ENCODE measurements at places on chromosomes 3 and 15. TPM values are rescaled to one million over a fixed set of nuclear protein-coding genes. Genes with fewer than 3 reads are reported as not detected.

The ABI3BP gene
- total RNA-seq = 0.15 TPM

The ANKDD1A gene
- 8.1 TPM for total RNA-seq

The HRG gene
- 0.42 TPM for total RNA-seq

The ROBO2 gene
- total RNA-seq = not detected

The GUCA1C gene
- not detected for total RNA-seq

The ERC2 gene
- not detected for total RNA-seq

The GALNT15 gene
- total RNA-seq = 0.05 TPM

The DUOXA1 gene
- 2.3 TPM for total RNA-seq

The CTXN2 gene
- total RNA-seq = not detected

The ZPLD1 gene
- not detected for total RNA-seq

The PRR20G gene
- 0.30 TPM for total RNA-seq

The ARPIN gene
- 8.8 TPM for total RNA-seq

The NRROS gene
- total RNA-seq = 0.12 TPM

The STARD5 gene
- total RNA-seq = 4.0 TPM

The SLC24A1 gene
- total RNA-seq = 15.9 TPM

The WDR72 gene
- total RNA-seq = 5.8 TPM

The IL12A gene
- 2.8 TPM for total RNA-seq

The PLSCR5 gene
- total RNA-seq = not detected

The PPP1R14D gene
- not detected for total RNA-seq

The SPATA16 gene
- not detected for total RNA-seq

The LIPH gene
- total RNA-seq = 13.7 TPM

The ZDHHC23 gene
- total RNA-seq = 22.8 TPM

The ECE2 gene
- total RNA-seq = not detected

The CLRN1 gene
- total RNA-seq = not detected

The PKM gene
- total RNA-seq = 1,664 TPM

The WDR73 gene
- total RNA-seq = 35.6 TPM

The PPIP5K1 gene
- 62.4 TPM for total RNA-seq

The CCNB2 gene
- total RNA-seq = 88.7 TPM

The GATA2 gene
- total RNA-seq = 18.6 TPM

The ANKUB1 gene
- total RNA-seq = not detected

The TMEM158 gene
- 25.8 TPM for total RNA-seq

The PTH1R gene
- total RNA-seq = 0.32 TPM

The TNNC1 gene
- total RNA-seq = 2.2 TPM

The GPR87 gene
- 3.8 TPM for total RNA-seq

The SMAD3 gene
- 89.2 TPM for total RNA-seq

The CHRFAM7A gene
- 7.4 TPM for total RNA-seq

The NPAP1 gene
- not detected for total RNA-seq

The UROC1 gene
- not detected for total RNA-seq

The GRAMD1C gene
- 7.9 TPM for total RNA-seq

The SCG5 gene
- 1.7 TPM for total RNA-seq

The FGF12 gene
- total RNA-seq = 0.07 TPM

The RYR3 gene
- total RNA-seq = not detected

The INO80 gene
- total RNA-seq = 28.2 TPM

The MAPKAPK3 gene
- total RNA-seq = 87.3 TPM

The CPA3 gene
- not detected for total RNA-seq

The CFAP20DC gene
- 2.9 TPM for total RNA-seq

The SHF gene
- 2.6 TPM for total RNA-seq

The CAV3 gene
- not detected for total RNA-seq

The ZCWPW2 gene
- 1.1 TPM for total RNA-seq

The ARGFX gene
- not detected for total RNA-seq

The FBXW12 gene
- total RNA-seq = not detected

The CHRNB4 gene
- 2.0 TPM for total RNA-seq

The SENP8 gene
- total RNA-seq = 3.8 TPM

The FAM174B gene
- total RNA-seq = 0.30 TPM

The CCDC39 gene
- not detected for total RNA-seq

The TMEM212 gene
- not detected for total RNA-seq
